ENCODE measurements at places on chromosomes 1 and 21.

DNA sequence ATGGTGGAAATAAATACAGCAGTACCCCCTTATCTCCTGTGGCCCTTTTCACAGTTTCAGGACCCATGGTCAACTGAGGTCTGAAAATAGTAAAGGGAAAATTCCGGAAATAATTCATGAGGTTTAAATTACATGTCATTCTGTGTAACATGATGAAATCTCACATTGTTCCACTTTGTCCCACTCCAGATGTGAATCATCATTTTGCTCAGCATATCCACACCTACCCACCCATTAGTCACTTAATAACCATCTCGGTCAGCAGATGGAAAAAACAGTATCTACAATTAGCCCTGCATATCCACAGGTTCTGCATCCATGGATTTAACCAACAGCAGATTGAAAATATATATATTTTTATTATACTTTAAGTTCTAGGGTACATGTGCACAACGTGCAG, 86.9 kb upstream of the GORAB start:
- DNase-seq = no peak

DNA sequence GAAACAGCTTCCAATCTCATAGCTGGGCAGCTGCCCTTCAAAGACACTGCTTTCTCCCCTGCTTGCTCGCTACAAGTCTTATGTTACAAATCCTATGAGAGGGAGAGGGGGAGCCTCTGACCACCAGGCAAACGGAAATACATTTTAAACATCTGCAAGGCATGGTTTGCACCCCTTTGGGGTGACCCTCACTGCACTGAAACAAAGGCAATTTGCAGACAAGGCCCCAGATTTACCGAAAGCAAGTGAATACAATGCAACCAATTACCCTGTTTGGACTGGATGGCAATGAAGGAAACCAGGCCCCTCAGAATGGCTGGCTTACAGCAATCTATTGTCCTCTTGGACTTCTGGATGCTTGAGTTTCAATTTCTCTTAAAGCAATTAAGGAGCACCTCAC, 11.8 kb upstream of the ATP13A2 start:
- no peak for DNase-seq

DNA sequence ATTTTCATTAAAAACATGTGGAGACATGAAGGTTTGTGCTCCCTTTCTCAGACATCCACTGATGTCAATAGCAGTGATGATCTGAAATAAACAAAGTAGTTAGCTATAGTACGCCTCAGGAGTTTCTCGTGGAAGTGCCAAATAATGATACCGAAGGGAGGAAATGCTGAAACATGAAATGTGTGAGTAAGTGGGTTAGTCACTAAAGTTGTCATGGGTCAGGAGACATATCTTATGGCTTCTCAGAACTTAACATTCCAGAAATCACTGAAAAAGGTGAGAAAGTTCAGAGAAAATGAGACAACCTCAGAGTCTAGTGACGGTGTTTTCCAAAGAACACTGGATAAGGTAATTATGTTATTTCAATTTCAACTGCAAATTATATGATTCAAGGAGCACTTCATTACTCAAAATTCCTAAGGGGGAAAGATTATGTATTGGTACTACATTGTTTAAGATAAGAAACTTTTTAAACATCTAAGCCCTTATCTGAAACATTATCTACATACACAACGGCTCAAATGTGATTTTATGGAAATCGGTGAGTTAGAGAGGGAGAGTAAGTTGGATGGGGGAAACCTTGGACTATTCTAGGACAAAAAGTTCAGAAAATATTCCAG, 20.6 kb downstream of the NIBAN1 start:
- DNase-seq = no peak

DNA sequence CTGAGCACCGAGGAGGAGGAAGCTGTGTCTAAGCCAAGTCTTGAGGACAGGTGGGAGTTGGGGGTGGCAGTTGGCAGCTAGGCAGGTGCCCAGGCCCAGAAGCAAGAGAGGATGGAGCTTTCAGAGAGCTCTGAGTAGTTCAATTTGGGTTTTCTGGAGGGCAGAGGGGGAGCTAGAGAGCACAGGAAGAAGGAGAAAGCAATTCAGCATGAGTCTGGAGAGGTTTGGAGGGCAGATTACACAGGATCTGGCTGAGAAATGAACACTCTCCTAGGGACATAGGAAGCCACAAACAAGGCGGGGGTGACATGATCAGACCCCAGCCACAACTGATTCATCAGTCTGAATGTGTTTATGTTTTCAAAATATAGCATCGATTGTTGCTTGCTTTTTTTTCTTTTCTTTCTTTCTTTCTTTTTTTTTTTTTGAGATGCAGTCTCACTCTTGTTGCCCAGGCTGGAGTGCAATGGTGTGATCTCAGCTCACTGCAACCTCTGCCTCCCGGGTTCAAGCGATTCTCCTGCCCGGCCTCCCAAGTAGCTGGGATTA, 23.8 kb downstream of the PTPRF start:
- peak; percentile 29 for DNase-seq

DNA sequence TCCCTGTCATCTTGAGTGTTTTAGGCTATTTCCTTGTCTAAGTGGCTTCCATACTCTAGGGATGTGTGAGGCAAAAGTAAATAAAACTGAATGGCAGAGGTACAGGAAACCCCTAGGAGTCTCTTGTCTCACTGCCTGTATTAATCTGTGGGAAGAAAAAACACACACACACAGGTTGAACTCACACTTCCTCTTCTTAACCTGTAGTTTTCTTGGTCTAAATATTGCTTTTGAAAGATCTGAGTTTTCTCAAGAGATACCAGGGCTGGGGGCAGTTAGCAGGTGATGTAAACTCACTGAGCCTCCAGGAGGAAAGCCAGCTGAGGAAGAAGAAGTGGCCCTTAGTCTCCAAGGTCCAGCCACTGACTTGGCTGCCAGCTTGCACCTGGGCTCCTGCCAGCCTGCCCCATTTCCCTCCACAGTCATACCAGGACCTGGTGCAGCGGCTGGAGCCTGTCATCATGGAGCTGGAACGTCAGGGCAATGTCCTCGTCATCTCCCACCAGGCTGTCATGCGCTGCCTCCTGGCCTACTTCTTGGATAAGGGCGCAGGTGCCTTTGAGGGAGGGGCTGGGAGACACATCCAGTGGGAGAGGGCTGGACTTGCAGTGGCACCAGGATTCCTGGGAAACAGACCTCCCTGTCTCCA, 16.9 kb downstream of the PFKFB2 start:
- DNase-seq = no peak

GRCh38 chr1:244954359-244954758, 90.0 kb upstream of the HNRNPU start:
- no peak for DNase-seq

DNA sequence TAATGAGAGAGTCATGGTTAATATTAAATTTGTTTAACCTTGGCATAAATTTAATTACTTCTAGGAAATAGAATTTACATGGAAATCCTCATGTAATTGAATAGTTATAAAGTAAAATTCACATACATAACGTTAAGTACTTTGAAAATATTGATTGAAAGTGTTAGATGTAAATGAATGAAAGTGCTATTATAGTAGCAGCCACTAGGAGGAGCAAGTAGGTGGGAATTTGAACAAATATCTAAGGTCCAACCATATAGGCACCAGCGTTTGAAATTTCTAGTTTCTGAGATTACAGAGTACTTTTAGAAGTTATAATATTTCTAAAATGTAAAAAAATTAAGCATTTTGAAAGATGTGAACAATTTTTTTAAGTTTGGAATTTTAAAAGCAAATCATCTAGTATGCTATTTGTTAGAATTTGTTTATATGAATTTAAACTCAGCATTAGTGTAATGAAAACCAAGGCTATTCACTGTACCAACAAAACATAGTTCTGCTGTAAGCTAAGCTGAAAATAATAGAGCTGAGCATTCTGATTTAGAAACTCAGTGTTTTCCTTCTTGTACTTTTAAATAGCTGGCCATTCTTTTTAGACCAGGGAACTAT, 3.3 kb downstream of the B3GALT2 start:
- DNase-seq = peak; percentile 69

GRCh38 chr1:22814176-22815042, 103.8 kb downstream of the EPHB2 start:
- DNase-seq = no peak

- no peak for DNase-seq
Measured at GRCh38 chr21:17989780-17990179, 170.6 kb upstream of the C21orf91 start.
